ENCODE measurements at places on chromosomes 6 and 20.
A peak's percentile ranks its signal among the peaks of the same experiment; 100 is the strongest.

GRCh38 chr6:10404799-10405512 lies 9.9 kb downstream of the TFAP2A start:
- no peak for DNase-seq

- DNase-seq: no peak
Observed at GRCh38 chr6:120122401-120122800, 772.8 kb upstream of the MAN1A1 start.

DNA sequence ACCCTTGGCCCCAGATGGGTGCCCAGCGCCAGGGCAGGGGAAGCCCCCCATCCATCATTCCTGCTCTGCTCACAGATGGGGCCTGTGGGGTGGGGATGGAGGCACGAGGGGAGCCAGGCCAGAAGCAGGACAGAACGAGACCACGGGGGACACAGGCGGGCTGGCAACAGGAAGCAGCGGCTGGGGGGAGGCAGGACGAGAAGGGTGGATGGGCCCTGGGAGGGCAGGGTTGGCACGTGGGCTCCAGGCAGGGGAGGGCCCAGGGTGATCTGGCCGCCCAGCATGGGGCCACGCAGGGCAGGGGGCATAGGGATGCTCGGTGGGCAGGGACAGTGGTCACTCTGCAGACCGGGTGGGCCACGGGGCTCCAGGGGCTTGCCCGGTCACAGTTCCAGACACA lies 41.6 kb downstream of the KCNQ2 start:
- DNase-seq: no peak

DNA sequence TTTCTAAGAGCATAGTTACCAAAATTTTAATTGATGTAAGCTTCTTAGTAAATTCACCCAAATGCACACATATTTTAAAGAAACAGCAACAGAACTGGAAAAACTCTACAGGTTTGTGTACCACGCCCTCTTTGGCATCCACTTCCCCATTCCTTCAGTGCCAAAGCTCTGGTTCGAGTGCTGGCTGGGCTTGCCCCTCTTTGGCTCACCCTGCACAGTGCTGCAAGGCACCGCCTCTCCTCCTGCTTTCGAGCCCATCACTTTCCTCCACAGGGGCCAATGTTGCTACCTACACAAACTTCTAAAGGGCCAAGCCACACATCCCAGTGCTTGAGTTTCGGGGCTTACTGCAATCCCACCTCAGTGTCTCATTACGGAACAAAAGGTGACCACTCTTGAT lies 9.6 kb downstream of the LRP11 start:
- DNase-seq: no peak

- DNase-seq: no peak
Observed at GRCh38 chr20:19161336-19161735, 51.1 kb upstream of the SLC24A3 start.

DNA sequence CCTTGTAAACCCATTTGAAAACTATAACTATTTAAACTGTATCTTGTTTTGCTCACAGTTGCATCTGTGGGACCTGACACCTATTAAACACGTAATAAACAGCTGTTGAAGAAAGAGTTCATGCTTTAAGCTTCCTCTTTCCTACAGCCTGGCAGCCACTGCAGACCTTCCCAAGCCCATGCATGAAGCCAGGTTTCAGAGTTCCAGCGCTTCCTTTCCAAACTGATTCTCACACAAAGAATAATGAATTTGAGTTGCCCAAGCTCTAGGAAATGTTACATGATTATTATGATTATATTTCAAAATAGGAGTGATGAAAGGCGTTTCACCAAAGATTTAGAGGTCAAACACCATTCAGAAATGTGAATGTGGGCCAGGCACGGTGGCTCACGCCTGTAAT lies 3.7 kb downstream of the AGPAT4 start:
- DNase-seq: no peak

DNA sequence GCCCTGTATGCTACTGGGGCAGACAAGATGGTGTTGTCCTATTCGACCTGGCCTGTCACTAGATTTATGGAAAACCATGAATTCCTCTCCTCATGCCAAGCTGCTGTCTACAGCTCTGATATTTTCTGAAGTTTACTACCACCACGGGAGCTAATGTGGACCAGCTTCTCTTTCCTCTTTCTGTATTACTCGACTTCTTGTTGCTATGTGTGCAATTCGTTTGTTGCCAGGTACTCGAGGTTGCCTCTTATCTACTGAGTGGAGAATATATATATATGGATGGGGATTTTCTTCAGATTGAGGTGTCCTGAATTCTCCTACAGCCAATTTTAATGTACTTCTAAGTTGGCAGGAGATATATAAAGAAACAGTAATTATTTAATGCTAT lies 34.7 kb downstream of the MAN1A1 start:
- DNase-seq: no peak

DNA sequence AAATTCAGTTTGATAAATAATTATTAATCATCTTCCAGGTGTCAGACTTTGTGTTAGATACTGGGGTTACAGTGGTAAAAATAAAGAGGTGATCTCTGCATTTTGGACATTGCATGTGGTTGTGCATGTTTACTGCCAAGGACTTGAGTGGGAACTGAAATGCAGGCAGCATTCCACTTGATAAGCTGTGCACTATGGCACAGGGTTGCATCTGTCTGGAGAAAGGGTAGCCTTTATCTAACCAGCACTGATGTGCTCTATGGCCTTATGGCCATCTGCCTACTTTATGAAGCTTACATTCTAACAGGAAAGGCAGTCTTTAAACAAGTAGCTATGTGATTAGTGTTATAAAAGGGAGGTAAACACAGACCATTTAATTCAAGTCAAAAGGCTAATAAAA lies 53.0 kb upstream of the MLIP start:
- no peak for DNase-seq

GRCh38 chr20:5900908-5901307 lies 49.4 kb downstream of the TRMT6 start:
- no peak for DNase-seq

DNA sequence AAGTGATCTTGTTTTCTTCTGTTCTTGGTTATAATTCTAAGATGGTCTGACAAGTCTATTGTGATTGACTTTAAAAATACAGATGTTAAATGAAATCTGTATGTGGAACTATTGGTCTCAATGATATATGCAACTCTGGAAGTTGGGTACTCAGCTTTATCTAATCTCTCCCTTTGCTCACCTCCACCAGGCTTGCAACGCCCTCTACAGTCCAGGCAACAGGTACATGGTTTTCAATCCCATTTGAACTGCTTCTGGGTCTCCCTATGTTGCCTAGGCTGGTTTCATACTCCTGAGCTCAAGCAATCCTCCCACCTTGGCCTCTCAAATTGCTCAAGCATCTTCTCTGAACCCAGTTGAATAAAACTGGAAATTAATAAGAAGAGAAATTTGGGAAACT lies 25.6 kb upstream of the HLA-DQB1 start:
- DNase-seq: no peak

- no peak for DNase-seq
Observed at GRCh38 chr6:105321207-105321606, 81.7 kb downstream of the PREP start.

DNA sequence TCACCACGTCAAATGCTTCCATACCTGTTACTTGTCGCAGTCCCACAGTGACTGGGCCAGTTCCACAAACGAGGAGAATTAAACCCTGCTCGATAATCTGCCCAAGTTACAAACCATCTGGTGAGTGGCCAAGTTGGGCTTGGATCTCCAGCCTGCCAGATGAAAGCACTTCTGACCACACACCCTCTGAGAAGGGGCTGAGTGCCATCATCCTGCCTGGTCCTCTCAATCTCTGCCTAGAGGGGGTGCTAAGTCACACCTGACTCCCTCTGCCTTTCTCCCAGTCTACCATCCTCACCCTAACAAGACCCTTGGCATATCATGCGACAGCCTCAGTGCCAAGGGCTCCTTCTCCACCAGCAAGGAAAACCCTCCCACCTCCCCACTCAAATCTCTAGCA lies 15.8 kb downstream of the RRP36 start:
- no peak for DNase-seq

DNA sequence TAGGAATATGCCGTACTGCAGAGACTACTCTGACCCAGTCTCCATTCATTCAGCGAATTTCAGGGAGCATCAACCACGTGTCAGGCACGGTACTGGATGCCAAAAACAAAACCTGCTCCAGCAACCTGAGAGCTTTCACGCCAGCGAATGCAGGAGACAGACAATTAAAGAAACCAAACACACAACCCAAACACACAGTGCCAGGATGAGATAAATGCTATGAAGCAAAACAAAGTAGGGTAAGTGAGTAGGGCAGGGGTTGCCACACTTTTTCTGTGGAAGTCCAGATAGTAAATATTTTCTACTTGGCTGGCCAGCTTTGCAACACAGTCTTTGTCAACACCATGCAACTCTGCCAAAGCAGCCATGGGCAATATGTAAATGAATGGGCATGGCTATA lies 10.0 kb downstream of the MOCS1 start:
- no peak for DNase-seq

GRCh38 chr20:17971300-17972013 lies 2.6 kb downstream of the MGME1 start:
- DNase-seq: no peak

DNA sequence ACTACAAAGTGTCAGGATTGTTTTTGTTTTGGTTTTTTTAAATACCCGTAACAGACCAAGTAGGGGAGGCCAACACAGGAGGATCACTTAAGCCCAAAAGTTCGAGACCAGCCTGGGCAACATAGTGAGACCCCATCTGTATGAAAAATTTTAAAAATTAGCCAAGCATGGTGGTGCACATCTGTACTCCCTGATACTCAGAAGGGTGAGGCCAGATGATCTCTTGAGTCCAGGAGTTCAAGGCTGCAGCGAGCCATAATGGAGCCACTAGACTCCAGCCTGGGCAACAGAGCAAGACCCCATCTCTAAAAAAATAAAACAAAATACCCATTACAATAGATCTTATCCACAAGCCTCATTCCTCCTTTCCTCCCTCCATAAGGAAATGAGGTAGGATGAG lies 28.7 kb upstream of the TM9SF4 start:
- DNase-seq: no peak

- peak; percentile 48 for DNase-seq
Observed at GRCh38 chr6:136526196-136526930, 23.9 kb downstream of the MAP7 start.

- DNase-seq: no peak
Observed at GRCh38 chr20:1324598-1325172, 4.3 kb downstream of the SDCBP2 start.

DNA sequence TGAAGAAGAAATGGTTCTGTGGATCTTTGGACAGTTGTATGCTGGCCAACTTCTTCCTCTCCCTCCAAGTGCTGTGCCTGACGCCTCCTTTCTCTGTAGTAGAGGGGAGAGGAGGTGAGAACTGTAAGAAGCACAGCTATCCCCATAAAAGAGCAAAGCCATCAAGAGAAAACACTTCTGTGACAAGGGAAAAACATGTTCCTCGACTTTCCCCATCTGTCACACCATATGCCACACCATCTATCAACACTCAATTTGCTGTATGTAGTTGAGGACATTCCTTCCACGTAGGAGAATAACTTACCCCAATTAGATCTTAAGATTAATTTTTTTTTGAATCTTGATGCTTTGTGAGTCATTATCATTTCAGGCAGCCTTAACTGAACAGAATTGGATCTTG lies 156.2 kb upstream of the PLCB4 start:
- DNase-seq: peak; percentile 35

DNA sequence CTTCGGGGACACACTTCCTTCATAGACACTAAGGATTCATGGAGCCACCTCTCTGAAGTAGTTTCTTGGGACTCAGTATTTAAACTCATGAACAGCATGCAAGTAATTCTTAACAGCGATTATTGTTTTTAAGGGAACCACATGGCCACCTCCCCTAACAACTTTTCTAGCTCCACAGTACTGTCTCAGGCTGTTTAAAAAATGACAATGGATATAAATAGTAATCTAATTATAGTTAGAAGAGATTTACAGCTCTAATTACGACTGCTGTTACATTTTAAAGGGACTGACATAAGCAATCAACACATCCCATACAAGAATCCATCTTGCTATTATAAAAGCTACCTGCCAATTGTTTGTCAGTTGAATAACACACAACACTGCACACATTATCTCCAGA lies 72.1 kb upstream of the HDGFL1 start:
- DNase-seq: no peak

DNA sequence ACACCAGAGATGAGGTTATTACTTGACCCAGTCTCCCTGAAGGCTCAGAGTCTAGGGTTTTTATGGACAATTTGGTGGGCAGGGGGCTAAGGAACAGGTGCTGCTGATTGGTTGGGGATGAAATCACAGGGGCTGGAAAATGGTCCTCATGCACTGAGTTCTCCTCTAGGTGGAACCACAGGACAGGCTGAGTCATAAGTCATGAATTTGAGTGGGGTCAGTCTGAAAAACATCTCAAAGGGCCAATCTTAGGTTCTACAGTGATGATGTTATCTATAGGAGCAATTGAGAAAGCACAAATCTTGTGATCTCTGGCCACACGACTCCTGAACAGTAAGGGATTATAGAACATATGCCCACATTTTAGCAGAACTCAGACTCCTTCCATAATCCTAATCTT lies 5.9 kb upstream of the MRS2 start:
- DNase-seq: no peak

DNA sequence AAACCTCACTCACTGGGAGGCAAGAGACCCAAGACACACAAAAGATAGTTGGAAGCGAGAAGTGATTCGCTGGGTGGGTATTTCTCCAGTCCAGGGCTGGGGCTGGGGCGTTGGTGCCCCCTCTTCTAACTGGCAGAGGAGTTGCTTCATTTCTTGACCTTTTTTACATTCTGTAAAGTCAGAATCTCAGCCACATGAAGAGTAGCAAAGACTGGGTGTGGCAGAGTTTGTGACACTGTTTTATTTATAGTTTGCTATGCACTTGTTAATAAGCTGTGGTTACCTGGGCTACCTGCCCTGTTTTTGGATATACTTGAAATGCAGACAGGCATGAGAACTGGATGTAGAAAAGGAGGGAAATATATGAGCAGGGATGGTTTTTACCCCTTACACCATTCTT lies 42.3 kb downstream of the IL20RA start:
- DNase-seq: no peak

- no peak for DNase-seq
Observed at GRCh38 chr20:41361757-41362747, 4.6 kb downstream of the EMILIN3 start.

All from cerebellar nuclear complex (tissue), 1 donor.